NCI-H2029 (cell line): ENCODE measurements at places on chromosomes 7 and 10.

- no peak for DNase-seq
Measured at GRCh38 chr10:109464949-109465348, 458.4 kb downstream of the XPNPEP1 start.

GRCh38 chr10:4120096-4120853, 335.3 kb upstream of the KLF6 start:
- DNase-seq, result no peak

GRCh38 chr7:30829471-30829870, 58.3 kb downstream of the MINDY4 start:
- DNase-seq, result no peak

DNA sequence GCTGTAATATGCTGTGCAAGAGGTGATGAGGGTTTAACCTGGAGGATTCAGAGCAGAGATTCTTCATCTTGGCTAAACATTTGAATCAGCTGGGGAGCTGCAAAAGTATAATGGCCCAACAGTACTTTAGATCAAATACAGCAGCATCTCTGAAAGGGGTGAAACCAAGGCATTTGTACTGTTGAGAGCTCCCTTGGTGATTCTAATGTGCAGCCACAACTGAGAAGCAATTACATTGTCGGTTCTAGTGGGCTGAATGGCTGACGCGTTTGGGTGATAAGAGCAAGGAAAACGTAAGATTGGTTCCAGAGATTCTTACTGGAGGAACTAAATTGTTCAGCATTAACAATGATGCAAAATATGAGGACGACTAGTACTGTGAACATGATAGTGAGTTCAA, 269.7 kb downstream of the AGMO start:
- DNase-seq, result no peak

DNA sequence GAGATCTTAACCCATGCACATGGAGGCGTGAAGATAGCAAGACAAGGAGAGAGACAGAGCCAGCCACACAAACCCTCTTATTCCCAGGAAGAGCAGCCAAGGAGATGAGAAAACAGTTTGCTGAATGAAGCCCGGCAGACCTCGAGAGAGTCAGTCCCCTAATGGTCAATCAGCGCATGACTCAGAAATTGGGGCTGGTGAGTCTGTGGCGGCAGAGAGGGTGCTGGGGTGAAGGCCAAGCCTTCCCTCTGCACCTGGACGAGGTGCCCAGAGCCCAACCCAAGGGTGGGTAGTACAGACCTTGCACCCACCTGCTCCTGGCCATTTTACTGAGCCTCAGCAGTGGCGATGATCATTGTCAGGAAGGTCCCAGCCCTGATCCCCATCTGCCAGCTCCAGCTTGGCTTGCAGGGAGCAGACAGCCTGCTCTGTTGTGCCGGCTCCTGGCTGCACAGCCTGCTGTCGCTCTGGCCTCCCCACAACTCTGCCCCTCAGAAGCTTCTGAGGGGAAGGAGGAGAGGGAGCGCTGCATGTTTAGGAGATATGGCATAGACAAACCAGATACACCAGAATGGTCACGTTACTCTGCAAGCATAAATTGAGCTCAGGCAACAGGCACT, 256.6 kb downstream of the RPS24 start:
- DNase-seq, result no peak

DNA sequence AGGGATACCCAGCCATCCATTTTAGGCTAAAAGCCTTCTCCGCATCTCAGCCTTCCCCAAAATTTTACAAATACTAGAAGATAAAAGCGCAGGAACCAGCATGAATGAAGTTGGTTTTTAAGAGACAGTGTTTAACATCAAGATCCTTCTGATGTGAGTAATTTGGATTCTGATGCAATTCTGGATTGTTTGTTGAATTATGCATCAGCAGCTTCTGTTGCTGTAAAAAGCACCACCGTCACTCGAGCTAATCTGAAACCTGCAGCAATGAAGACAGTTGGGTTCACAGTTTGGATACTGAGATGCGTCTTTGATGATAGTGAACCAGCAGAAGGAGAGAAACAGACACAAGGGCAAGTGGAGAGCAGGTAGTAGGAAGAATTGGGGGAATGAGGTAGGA, 179.2 kb downstream of the PLXNA4 start:
- no peak for DNase-seq

DNA sequence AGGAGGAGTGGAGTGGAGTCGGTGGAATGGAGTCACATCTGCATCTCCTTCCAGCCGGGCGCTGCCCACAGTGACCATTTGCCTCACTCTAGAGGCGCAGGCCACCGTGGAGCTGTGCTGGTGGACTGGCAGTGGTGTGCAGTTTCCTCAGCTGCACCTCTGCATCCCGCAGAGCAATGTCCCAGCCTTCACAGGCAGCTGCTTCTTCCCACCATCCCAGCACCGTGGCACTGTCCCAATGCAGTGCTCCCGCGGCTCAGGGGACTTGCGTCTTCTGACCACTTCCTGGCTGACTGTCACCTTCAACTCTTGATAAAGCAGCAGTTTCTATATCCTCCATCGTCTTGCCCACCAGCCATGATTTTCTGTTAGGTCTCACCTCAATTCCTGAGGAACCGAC, 90.3 kb upstream of the SFMBT2 start:
- no peak for DNase-seq
